ENCODE measurements at places on chromosomes 2 and 18.
A peak's percentile ranks its signal among the peaks of the same experiment; 100 is the strongest.

DNA sequence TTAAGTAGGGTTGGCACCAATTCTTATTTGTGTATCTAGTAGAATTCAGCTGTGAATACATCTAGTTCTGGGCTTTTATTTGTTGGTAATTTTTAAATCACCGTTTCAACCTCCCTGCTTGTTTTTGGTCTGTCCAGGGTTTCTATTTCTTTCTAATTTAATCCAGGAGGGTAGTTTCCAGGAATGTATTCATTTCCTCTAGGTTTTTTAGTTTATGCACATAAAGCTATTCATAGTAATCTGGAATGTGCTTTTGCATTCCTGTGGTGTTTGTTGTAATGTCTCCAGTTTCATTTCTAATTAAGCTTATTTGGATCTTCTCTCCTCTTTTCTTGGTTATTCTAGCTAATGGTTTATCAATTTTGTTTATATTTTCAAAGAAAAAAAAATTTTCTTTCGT lies 1361.8 kb upstream of the DDX18 start:
- DNase-seq: no peak

- DNase-seq: no peak
Observed at GRCh38 chr2:95122197-95122551, 566 bp upstream of the MRPS5 start.

DNA sequence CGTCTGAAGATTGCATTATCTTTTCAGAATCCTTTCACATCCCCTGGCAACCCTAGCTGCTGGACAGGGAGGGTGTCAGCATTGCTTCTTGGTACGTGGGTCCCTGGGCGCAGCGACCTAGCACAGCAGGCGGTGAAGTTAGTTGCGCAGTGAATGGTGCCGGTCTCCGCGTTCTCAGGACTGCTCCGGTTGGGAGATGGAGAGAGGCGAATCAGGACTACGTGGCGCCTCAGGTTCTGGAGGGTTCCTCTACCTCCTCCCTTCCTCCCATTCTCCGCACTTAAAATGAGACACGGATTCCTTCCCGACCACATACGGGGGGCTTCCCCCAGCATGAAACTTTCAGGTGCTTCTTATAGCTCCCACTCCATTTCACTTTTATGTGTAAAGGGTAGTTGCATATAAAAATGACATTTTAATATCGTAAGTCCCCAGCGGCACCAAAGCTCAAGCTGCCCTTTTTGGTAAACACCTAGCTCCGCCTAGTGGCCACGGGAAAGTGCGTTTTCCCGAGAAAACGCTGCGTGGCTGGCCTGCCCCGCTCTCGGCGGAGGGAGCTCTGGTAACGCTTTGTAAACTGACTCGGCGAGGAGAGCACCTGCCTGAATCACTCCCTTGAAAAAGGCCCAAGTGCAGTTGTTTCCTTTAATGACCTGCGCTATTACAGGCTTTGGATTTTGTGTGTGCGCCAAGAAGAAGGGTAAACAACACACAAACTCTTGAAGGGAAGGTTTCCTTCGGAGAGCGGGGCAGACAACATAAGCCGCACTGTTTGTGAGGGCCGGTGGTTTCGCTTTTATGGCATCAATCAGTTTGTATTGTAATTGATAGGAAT lies 32.9 kb upstream of the INHBB start:
- DNase-seq: peak; percentile 27

GRCh38 chr18:48066225-48066652 lies 135.8 kb upstream of the SMAD2 start:
- DNase-seq: no peak

DNA sequence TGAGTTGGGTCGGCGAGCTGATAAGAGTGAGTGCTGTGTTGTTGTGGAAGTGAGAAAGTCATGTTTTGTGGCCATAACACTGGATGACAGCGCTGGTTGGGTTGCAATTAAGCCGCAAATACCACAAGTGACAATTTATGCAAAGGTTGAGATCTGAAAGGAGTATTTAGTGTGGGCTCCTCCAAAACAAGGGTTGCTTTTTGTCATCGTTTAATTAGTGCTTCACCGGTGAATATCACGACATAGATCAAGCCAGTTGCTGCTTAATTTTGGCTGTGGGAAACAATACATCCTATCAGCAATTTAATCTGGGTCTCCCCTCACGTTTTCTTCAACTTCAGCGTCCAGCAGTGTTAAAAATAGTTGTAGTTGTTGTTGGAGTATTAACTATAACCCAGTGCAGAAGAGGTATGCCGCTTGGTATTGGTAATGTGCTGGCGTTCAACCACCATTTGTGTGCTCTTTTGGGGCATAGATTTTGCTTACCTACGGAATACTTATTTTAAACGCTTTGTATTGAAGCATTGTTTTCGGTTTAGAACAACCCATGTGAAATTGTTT lies 662 bp downstream of the ACVR2A start:
- DNase-seq: no peak

DNA sequence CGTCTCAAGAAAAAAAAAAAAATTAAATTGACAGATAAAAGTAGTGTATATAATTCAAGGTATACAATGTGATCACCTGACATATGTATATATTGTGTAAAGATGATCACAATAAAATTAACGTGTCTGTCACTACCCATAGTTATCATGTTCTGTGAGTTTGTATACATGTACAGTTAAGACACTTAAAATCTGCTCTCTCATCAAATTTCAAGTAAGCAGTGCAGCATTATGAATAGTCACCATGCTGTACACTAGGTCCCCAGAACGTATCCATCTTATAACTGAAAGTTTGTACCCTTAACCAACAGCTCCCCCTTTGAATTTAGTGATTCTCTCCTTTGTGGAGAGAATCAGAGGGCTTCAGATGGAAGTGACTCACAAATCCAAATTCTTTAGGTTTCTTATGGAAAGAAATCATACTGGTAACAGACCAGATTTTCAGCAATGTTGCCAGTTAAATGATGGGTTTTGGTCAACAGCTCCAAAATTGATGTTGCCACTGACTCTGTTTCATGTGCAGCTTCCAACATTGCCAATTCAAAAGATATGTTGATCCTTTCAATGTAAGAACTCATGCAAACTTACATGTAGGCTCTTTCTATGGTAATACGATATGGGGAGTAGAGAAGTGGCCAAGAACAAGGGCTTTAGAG lies 281.5 kb downstream of the AFF3 start:
- DNase-seq: no peak

DNA sequence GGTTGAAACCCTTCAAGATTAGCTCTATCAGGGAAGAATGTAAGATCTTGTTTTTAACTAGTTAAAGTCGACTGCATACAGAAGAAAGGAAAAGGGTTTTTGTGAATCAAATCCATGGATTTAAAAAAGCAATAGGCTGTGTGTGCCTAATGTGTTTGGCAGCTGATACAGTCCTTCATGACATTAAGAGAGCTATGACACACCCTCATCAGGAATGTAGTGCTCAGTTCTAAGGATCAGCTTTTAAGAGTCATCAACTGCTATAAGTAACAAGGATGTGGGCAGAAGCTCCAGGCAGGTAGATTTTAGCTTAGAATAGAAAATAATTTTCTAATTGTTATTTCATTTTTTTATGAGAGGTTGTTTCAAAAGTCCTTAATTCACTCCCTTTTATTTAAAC lies 52.9 kb downstream of the PPP1R1C start:
- DNase-seq: no peak

DNA sequence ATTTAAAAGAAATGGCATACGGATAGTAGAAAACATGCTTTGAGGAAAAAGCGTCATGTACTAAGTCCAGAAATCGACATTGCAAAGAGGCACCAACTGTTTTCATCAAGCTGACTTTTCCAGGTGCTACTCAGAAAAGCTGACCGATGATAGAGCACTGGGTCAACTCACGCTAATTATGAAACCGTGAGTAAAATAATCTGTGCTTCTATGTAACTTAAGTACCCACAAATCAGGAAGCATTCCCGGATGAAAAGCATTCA lies 353 bp upstream of the NUP35 start:
- no peak for DNase-seq

GRCh38 chr2:75560768-75561565 lies at the start of gene EVA1A:
Gene EVA1A (minus strand): TSS chr2:75560939. CDS start chr2:75518140, 42,799 bp downstream.
- no peak for DNase-seq

GRCh38 chr18:72674710-72675109 lies 130.6 kb upstream of the CBLN2 start:
- no peak for DNase-seq

GRCh38 chr2:73238149-73238548 lies 4.0 kb downstream of the CCT7 start:
- DNase-seq: no peak

DNA sequence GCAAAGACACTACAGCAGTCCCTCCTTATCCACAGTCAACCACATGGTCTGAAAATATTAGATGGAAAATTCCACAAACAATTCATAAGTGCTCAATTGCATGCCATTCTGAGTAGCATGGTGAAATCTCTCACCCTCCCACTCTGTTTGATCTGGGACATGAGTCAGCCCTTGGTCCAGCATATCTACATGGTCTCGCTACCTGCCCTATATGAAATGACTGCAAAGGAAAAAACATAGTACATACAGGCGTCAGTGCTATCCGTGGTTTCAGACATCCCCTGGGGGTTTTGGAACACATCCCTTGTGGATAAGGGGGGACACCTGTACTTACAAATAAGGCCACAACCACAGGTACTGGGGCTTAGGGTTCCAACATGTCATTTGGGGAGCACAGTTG lies 73.7 kb downstream of the CABLES1 start:
- DNase-seq: no peak

DNA sequence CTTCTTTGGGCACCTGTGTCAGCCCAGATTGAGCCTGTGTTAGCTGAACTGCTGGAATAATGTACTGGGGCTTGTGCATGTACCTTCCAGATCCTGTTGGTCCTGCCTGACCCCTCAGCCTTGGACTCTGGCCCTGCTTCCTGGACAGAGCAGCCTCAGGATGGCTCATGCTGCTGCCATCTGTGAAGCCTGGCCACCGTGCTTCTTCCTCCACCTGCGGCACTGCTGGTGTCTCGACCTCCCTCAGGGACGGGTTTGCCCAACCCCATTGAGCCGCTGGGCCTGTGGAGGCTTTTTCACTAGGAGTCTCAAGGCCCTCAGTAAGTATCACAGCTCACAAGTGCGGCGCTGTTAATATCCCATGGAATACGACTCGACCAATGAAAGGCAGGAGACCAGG lies 342.7 kb downstream of the TGIF1 start:
- DNase-seq: no peak

- no peak for DNase-seq
Observed at GRCh38 chr2:189421644-189422043, 19.6 kb upstream of the WDR75 start.

DNA sequence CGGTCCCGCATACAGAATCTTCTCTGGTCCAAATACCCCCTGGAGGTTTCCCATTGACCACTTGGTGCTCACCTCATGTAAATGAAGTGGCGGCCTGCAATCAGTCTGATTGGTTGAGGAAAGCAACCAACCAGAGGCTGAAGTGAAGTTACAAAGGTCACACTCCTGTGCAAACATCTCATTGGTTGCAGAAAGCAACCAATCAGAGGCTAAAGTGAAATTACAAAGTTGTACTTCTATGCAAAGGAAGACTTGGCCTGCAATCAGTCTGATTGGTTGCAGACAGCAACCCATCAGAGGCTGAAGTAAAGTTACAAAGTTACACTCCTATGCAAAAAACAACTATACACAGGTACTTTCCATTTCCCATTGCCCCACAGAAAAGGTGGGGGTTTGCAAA lies 2.5 kb upstream of the SP100 start:
- DNase-seq: no peak

DNA sequence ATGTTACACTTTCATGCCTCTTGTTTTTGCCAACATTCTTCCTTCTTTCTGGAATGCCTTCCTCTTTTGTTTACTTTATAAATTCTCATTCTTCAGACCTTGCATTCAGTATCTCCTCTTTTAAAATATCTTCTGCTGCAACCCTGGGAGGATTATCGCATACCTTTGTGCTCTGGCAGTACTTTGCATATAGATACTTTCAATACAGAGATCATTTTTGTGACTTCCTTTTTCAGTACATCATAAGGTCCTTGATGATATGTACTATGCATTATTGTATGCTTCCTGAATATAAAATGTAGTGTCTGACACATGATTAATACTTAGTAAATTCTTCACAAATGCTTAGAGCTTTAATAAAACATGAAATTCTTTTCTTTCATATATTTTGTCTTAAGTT lies 538.7 kb downstream of the TRIB2 start:
- DNase-seq: no peak

GRCh38 chr2:202508686-202509085 lies 126.1 kb upstream of the FAM117B start:
- no peak for DNase-seq

DNA sequence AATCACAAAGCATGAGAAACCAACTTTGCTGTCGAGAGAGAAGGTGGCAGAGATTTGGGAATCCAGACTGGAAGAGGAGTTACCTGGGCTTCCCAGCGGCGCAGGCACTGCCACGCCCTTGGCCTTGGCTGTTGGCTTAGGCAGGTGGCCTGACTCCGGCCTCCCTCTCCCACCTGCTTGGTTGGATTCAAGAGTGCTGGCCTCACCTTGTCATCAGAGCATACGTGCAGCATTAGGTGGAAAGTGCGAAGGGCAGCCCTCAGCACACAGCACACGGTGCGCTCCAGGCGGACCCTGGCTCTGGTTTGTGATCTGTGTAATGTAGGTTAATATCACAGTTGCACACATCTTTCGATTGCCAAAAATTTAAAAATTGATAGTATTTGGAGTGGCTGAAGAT lies 19.2 kb upstream of the ASB1 start:
- no peak for DNase-seq

GRCh38 chr2:201942531-201942930 lies 91.1 kb upstream of the FZD7 start:
- DNase-seq: no peak

- no peak for DNase-seq
Observed at GRCh38 chr2:190425221-190425866, 17.2 kb downstream of the MFSD6 start.

GRCh38 chr2:121237980-121238665 lies 46.9 kb downstream of the TFCP2L1 start:
- no peak for DNase-seq
